ENCODE measurements at places on chromosomes 11 and 22.
A peak's percentile ranks its signal among the peaks of the same experiment; 100 is the strongest.

- DNase-seq: no peak
These were observed 1.9 kb downstream of the GDPD4 start for GRCh38 chr11:77299528-77299993.

GRCh38 chr11:115325523-115325922 is 178.7 kb downstream of the CADM1 start:
- DNase-seq: no peak

DNA sequence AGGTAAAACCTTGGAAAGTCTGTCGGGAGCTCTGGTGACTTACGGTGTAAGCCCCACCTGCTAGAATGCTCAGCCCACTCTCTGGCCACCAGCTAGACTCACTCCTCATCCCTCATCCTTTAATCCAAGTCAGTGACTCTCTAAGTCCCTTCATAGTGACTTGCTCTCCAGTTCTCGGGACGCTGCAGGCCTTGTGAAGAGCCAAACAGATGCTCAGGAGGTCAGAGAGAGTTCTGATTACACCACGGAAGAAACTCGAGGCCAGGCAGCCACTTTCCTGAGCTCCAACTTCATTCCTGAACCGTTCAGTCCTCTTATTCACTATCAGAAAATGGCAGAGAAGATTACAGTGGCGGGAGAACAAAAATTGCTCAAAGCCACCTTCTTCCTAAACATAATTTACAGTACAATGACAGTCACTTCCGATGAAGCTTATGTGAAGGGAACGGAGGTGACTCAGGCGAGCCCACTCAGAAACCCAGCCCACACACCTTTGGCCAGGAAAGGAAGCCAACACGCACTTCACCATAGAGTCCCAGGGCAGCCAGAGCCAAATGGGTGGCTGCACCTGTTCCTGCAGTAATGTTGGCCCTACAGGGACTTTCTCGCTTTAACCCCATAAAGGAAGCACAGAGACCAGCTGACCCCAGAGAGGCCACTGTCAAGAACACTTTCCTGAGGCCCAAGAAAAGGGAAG is 100.4 kb downstream of the GALNT18 start:
- DNase-seq: no peak

- DNase-seq: no peak
These were observed 138.4 kb upstream of the DDI1 start for GRCh38 chr11:103898065-103898464.

DNA sequence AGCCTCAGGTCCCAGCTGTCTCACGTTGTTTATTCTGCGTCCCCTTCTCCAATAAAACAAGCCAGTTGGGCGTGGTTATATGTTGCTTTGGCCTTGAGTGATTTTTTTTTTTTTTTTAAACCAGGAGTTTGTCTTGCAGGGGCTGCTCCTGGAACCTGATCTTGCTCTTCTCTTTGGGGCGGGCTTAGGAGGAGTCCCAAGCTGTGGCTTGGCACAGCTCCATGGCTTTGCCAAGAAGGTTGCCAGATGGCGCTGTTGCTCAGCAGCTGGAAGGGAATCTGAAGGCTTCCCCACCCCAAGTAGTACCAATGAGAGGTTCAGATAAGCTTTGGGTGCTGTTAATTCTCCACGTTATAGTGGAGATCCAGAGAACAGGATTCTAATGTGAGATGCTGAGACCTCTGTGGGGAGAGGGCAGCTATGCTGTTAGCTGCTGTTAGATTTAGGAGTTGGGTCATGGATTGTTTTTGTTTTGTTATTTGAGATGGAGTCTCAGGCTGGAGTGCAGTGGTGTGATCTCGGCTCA is 2.0 kb upstream of the FERMT3 start:
- peak; percentile 90 for DNase-seq

GRCh38 chr11:95611827-95612226 is 177.8 kb downstream of the FAM76B start:
- DNase-seq: no peak

- peak; percentile 81 for DNase-seq
These were observed 385 bp downstream of the TST start for GRCh38 chr22:37018815-37019308.

DNA sequence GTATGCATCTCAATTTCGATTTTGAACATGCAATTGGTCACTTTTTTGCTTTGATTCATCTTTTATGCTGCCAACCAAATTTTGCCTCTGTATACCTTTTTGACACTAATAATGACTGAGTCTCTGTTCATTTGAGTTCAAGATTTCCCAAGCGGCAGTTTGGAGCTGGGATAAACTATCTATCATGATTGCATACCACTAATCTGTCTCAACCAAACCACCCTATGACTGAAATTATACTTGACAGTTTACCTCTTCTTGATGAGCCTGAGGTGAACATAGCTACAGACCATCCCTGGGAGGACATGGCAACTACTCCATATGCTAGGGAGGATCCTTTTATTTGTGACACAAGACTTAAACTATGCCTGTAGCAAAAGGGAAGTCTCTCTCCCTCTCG is 146.2 kb downstream of the PAX6 start:
- no peak for DNase-seq

DNA sequence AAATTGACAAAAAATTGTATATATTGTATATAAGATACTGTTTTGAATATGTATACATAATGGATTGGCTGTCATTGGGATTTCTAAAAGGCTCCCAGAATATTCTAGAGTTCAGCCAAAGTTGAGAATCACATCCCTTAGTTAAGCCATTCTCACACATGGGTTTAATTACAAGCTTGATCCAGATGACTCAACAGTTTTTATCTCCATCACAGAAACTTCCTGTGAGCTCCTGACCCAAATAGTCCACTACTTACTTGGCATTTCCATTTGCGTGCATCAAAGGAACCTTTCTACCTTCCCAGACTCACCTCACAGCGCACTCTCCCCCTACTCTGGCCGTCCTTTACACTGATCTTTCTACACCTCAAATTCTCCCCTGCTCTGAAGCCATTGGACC is 184.8 kb upstream of the ARHGAP20 start:
- DNase-seq: no peak

DNA sequence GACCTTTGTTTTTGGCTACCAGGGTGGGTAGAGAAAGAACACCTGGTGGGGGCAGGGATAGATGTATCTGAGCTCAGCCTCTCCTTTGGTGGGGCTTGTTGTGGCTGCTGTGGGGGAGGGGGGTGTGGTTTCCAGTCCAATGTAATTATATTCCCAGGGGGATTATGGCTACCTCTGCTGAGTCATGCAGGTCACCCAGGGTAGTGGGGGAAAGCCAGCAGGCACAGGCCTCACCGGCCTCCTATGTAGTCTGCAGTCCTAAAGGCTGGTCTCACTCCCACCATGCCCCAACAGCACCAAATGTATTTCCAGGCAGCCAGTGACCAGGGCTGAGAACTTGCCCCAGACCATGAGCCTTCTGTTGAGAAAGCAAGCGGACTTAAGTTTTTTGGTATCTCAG is 119.6 kb downstream of the DYNC2H1 start:
- DNase-seq: no peak

DNA sequence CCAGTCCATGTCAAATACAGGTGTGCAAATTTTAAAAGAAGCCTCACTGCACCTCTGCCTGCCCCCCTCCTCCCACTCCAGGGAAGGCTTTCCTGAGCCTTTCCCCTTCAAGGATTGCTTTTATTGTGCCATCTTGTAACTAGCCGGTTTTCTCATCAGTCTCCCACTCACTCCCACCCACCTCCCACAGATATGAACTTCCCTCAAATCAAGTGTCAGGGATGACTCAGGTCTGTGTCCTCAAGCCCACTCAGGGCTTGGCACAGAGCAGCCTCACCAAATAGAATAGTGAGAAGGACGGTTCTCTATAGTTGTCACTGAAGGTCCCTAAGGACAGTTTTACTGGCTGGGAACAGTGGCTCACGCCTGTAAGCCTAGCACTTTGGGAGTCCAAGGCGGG is 43.0 kb downstream of the THAP12 start:
- DNase-seq: no peak

- DNase-seq: no peak
These were observed 122.3 kb downstream of the SHANK2 start for GRCh38 chr11:71130106-71130505.

GRCh38 chr11:47989779-47990178 is 9.4 kb downstream of the PTPRJ start:
- no peak for DNase-seq

DNA sequence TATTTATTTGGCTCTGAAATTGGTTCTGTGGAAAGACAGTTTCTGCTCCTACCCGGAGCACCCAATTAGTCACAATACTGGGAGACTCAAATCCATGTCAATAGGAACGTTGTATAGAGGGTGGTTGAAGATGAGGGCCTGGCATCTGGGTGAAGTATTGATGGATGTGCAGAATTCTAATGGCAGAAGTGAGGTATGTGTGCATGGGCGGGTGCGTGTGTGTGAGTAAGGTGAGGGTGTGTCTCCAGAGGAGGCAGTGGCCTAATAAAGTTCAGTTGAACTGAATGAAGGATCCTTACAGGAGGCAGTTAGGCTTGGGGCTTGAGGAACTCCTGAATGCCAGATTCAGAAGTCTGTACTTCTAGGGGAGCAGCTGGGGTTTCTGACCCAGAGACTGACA is 71.8 kb upstream of the B3GAT1 start:
- DNase-seq: no peak

GRCh38 chr11:8735094-8735493 is 52.5 kb downstream of the RPL27A start:
- no peak for DNase-seq

DNA sequence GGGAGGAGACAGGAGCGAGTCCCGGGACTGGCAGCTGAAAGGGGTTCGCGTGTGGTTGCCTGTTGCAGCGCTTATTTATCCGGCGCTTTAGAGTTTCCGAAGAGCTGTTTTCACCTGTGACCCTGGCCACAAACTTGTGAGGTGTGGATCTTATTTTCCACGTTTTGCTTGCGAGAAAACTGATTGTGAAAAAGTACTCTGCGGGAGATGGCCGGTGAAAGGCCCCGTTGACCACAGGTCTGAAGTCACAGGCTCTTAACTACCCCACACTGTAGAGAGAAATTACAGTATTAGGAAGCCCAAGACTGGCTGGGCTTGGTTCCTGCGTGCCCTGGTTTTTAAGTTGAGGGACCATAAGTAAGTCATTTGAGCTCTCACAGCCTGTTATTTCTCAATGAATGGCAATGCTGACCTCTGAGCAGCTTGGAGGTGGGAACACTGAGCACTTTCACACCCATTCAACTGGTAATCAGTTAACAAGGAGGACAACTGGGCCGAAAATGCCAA is 379 bp upstream of the RAB38 start:
- no peak for DNase-seq
